Endothelial cell (in vitro differentiated cells): ENCODE measurements at places on chromosomes 12 and 14. TPM values are rescaled to one million over a fixed set of nuclear protein-coding genes. Genes with fewer than 3 reads are reported as not detected.

GYS2 gene
- total RNA-seq = 0.08 TPM

DNA sequence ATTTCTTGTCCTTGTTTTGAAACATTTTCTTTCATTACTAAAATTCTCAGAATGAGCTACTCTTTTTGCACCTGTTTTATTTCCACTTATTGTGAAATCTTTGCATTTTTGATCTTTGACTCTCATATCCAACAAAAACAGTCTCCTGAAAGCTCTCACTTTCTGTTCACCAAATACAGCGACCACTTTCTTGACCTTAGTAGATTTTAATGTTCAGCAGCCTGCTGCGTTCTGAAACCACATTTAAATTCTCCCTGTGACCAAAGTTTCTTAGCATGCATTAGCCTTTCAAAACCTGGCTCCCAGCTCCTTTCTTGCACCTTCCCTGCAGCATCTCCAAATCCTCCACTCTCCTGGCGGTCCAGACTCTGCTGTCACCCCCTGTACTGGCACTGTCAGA, 404.4 kb upstream of the PDE3A start:
- no peak for DNase-seq

DNA sequence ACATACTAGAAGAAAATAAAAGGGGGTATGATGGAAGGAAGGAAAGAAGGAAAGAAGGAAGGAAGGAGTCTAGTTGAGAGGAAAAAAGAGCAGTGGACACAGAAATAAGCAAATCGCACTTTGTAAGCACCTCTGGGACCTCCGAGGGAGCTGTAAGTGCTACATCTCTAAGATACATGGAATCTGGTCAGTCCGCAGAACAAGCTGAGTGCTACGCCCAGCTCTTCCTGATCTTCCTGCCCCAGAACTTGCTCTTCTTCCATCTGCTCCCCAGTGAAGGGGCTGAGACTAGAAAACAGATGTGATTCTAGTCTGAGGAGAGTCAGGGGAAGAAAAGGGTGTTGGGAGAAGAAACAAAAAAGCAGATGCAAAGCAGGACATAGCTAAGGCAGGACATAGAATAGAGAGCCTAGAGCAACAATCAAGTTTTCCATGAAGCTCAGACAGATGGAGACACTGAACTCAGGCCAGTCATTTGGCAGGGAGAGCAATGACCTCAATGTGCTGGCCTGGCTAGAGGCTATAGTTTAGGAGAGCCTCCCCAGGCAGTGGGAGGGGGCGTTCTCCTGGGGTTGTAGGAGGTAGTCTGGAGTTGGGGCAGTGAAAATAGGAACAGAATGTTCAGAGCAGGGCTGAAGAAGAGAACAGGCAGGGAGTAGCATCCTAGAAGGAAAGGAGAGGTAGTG, 1.7 kb upstream of the MFAP5 start:
- DNase-seq = no peak

DNA sequence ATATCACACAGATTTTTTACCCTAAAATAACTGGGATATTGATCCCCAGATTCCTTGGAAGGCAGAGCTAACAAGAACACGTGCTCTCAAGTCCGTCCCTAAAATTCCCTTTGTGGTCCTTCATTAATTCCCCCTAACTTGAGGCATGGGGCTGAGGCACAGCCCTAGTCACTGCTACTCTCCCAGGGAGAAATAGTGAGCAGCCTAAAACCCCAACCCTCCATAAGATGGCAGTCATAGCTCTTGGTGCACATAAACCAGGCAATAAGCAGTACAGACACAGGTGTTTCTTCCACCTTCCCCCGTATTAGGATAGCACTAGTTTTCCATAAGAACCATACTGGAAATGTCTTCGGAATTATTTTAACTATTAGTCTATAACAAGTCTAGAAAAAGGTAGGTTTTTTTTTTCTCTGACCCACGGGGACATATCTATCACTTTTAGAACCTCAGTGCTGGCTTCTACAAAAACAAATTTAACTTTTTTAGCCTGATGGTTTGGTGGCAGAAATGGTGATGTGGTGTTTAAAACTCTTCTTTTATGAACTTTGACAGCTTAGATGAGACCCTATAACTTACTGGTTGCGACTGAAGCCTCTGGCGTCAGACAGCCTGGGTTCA, 3.1 kb upstream of the ARHGEF40 start:
- no peak for DNase-seq

DNA sequence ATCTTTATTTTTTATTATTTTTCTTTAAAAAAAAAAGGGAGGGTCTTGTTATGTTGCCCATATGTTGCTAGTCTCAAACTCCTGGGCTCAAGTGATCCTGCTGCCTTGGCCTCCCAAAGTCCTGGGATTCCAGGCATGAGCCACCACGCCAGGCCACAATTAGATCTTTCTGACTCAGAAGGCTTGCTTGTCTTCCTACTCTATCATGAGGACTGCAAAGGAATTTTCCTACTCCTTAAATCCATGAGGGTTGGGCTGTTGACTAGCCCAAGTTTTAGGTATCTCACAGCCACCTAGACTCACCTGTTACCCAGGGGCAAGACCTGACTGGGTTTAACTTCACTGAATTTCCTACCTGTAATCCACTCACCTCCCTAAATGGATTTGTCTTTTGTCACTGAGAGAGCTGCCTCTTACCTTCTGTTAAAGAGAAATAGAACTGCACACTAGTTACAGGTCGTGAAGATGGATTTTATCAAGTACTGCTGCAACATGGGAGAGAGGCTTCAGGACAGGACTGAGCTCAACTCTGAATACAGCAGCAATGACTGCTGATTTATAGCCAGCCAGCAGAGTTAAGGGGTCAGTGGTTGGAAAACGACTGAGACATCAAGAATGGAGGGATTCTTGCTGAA, 72.3 kb downstream of the B4GALNT3 start:
- no peak for DNase-seq

DNA sequence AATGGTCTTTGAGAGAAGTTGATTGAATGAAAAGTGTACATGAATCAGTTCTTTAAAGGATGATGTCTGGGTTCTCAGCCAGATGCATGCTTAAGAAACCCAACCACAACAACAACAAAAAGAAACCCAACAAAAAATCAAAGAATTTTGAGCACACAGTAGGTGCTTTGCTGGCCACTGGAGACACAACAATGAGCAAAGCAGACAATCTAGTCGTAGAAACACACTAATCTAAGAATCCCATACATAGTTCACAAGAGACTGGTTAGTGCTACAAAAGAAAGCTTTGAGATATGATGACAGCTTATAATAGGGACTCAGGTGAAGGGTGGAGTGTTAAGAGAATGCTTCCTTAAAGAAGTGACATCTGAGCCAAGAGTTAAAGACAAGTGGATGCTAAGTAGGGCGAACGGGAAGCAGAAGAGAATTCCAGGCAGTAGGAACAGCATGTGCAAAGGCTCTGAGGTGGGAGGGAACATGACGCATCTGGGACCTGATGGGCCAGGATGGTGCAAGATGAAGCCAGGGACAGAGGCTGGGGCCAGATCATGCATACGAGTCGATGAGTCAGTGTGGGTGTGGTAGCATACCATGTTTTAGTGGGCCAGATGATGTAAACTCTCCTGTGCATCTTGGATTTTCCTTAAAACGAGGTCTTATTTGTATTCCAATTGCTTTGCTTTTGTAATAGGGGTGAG, 4.6 kb upstream of the HIP1R start:
- no peak for DNase-seq

GRCh38 chr12:95208678-95209077, 8.6 kb downstream of the FGD6 start:
- no peak for DNase-seq

KRT73 gene
- total RNA-seq = 0.77 TPM

WIF1 gene
- not detected for total RNA-seq

GRCh38 chr14:63992858-63993257, 140.1 kb downstream of the SYNE2 start:
- DNase-seq = no peak

- no peak for DNase-seq
Observed at GRCh38 chr12:50625029-50625925, 120.5 kb downstream of the DIP2B start.

GRCh38 chr14:81849714-81850113, 316.1 kb upstream of the SEL1L start:
- DNase-seq = no peak

- DNase-seq = no peak
Observed at GRCh38 chr12:14942196-14942931, 4.0 kb upstream of the ERP27 start.

DNA sequence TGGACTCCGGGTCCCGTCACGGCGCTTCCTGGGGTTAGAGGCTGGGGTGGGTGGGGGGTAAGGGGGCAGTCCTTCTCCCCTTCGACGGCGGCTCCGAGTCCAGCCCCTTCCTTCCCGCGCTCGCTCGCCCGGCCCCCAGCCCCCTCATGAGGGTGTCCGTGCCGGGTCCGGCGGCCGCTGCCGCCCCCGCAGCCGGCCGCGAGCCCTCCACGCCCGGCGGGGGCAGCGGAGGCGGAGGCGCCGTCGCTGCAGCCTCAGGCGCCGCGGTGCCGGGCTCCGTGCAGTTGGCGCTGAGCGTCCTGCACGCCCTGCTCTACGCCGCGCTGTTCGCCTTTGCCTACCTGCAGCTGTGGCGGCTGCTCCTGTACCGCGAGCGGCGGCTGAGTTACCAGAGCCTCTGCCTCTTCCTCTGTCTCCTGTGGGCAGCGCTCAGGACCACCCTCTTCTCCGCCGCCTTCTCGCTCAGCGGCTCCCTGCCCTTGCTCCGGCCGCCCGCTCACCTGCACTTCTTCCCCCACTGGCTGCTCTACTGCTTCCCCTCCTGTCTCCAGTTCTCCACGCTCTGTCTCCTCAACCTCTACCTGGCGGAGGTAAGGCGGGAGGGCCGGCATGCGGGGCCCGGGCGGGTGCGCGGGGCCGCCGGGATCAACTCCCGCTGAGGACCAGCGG, 500 bp downstream of the GPR137C start:
- DNase-seq = peak; percentile 49

GRCh38 chr12:76117067-76117691, 32.7 kb upstream of the NAP1L1 start:
- no peak for DNase-seq

GRCh38 chr12:59828521-59828920, 232.7 kb downstream of the SLC16A7 start:
- DNase-seq = no peak

- no peak for DNase-seq
Observed at GRCh38 chr12:127396734-127397133, 870.2 kb upstream of the TMEM132C start.

DNA sequence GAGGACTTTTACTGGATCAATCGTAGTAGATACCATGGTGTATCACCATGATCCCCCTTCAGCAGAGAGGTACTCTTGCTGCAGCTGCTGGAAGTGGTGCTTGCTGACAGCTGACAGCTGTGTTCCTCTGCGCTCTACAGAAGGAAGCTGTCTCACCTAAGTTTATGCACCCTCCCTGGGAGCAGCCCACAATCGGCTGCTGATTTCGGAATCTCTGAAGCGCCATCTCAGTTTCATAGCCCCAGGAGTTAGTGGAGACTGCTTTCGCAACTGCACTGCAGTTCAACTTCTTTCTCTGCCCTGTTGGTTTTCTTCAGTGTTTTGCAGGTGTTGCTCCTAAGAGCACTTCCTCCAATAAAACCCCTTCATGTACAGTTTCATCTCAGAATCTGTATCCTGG, 237.9 kb downstream of the PAWR start:
- no peak for DNase-seq

GRCh38 chr12:52221070-52221781, 11.8 kb upstream of the KRT7 start:
- DNase-seq = no peak

GRCh38 chr12:126807312-126807865, 1459.6 kb upstream of the TMEM132C start:
- DNase-seq = no peak

GRCh38 chr12:77488041-77488620, 342.6 kb upstream of the NAV3 start:
- no peak for DNase-seq

GRCh38 chr12:108799401-108800243, 57.8 kb downstream of the SSH1 start:
- DNase-seq = no peak

CLEC6A gene
- total RNA-seq = not detected

GRCh38 chr14:38904959-38905358, 198.1 kb downstream of the SEC23A start:
- no peak for DNase-seq

RD3L gene
- total RNA-seq = not detected

PEX5 gene
- 22.2 TPM for total RNA-seq

- no peak for DNase-seq
Observed at GRCh38 chr12:46893434-46893833, 67.6 kb upstream of the SLC38A4 start.

DNA sequence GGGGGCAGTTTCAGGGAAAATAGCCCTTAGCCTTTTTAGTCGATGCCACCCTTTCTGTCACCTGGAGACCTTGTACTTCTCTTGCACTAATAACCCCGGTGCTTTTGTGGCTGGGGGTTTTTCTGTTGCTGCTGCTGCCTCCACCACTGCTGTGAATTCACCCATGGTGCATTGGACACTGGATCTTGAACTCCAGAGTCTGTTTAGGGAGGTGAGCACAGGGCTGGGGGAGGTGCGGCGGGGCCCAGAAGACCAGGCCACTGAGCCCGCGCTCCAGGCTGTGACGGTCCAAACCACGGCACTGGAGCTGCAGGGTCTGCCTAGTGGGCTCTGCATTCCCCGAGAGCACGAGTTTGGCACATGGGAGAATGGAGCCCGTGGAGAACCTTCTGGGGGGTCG, 100.6 kb downstream of the NINJ2 start:
- DNase-seq = no peak

DNA sequence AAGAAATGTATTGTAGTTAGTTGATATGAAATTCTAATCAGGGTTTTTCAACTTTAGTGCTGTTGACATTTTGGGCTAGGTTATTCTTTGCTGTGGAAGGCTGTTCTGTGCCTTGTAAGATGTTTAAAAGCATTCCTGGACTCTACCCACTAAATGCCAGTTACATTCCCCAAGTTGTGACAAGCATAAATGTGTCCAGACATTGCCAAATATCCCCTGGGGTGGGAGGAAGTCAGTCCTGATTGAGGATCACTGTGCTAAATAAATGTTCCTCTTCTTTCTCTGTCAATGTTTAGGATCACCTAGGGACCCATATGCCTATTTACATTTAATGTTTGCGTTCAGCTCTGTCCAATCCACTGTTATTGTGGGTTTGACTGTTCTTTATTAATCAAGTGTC, 268.3 kb downstream of the TMTC2 start:
- DNase-seq = no peak

CHFR gene
- 74.1 TPM for total RNA-seq

PPP1R1A gene
- total RNA-seq = 1.3 TPM

- DNase-seq = peak; percentile 62
Observed at GRCh38 chr12:119444462-119445044, 110.0 kb downstream of the CCDC60 start.

FLVCR2 gene
- 50.6 TPM for total RNA-seq

GRCh38 chr12:20314328-20314727, 54.0 kb upstream of the PDE3A start:
- no peak for DNase-seq

DNA sequence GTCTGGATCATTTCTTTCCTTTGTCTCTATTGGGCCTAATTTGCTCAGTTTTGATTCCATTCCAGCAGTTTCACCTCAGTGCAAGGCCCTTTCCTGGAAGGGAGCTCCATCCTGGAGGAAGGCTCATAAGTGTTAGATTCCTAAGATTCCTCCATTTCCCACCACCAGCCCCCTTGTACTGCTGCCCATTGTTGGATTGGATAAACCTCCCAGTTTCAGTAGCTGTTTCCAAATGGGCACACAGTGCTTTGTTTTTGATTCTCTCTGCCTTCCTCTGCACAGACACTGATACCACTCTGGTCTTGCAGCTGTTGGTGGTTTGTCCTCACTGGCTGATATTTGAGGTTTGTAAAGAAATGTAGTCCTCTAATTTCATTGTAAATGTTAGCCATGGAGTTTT, 158.9 kb downstream of the SLC15A5 start:
- DNase-seq = no peak
